ENCODE measurements at places on chromosomes 16 and 17.

GRCh38 chr16:20765732-20766131, 1.9 kb downstream of the ACSM3 start:
- no peak for DNase-seq

DNA sequence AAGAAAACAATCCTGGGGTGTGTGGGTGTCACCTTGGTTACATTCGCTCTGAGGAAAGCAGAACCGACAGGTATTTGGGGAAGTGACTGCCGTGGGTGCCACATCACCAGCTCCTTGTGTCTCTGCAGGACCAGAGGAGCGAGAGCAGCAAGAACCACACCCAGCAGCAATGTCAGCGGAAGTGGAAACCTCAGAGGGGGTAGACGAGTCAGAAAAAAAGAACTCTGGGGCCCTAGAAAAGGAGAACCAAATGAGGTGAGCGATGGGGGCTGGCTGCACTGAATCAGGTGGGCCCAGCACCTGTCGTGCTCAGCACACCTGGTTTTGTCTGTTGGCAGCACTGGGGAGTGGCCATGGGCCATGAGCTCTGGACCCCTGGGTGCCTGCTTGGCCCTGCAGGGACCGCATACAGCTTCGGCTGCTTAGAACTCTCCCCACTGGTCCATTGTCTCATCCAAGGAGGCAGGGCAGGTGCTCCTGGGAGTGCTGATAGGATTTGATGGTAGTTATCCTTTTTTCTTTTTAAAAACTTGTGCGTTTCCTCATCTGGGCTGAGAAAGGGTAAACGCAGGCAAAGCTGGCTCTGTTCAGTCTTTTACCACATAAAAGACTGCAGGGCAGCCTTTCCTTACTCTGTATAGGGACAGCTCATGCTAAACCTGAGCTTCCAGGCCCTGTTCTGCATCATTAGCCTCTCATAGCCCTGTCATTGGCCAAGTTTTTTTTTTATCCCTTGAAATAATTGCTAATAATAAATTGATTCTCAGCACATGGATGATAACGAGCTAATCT, 29.4 kb downstream of the HMOX2 start:
- DNase-seq = no peak

GRCh38 chr16:19245326-19245925, 40.1 kb upstream of the CLEC19A start:
- DNase-seq = no peak

GRCh38 chr17:63191610-63192009, 225.6 kb downstream of the TANC2 start:
- DNase-seq = no peak

- DNase-seq = no peak
Observed at GRCh38 chr17:17398943-17399926, 77.6 kb upstream of the MED9 start.

- no peak for DNase-seq
Observed at GRCh38 chr16:3476409-3476808, 18.9 kb downstream of the C16orf90 start.

GRCh38 chr17:76528528-76529223, 8.8 kb downstream of the CYGB start:
- DNase-seq = no peak

DNA sequence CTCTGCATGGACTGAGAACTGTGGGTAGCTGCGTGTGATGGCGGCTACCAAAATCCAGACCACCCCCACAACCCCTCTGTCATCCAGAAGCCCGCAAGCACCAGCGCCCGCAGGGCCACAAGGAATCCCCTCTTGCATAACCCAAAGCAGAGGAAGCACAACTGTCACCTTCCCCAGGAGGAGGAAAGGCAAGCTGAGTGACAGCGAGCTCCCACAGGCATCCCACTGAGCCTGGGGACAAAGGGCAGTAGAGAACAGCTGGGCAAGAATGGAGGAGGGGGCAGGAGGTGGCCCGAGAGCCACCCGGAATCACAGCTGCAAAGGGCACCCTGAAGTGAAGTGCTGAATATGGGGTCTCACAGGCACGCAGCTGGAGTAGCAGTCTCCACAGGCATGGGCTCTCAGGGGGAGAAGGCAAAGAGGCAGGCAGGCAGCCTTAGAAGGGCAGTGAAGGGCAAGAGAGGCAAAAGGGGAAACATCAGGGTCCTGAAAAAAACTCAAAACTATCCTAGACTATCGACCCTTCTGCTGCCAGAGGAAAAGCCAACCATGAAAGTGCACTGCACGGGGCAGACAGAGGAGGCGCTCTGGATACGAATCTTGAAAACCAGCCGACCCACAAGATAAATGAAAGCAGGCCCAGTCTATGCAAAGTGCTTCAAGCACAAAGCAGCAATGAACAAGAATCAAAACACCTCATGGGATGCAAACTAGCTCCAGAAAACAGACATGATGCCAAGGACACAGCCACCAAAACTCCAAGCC, 17.1 kb downstream of the USP36 start:
- DNase-seq = no peak

DNA sequence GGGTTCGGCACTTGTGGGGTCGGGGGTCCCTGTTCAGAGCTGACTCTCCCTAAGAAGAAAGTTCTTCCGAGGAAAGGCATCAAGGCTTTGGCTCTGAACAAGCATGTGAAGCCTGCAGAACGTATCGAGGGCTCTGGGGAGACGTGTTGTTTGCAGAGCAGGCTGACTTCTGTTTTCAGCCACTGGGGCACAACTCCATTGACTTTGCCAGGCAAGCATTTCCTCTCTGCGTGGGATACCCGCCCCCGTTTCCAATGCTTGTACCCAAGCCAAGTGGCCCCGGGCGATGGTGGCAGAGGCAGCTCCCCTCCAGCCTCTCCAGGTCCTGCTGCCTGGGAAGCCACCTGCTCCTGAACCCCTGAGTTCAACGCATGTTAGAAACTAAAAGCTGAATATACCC, 255.7 kb downstream of the RBFOX3 start:
- no peak for DNase-seq

GRCh38 chr16:17567455-17567854, 96.7 kb upstream of the XYLT1 start:
- DNase-seq = no peak

DNA sequence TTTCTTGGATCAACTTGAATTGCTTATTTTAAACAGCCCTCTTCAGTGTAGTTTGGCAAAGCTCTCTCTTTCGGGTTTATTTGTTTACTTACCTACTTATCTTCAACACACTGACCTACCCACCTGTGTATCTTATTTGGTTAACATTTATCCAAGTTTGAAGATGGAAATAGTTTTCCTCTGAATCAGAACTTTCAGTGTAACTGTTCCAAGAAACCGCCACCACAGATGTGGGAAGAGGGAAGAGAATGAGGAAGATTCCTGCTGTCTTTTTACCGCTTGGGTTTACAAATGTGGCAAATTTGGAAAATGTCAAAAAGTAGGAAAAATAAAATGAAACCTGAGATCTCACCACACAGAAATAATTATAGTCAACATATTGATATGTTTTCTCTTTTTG, 115.8 kb downstream of the MSI2 start:
- no peak for DNase-seq

DNA sequence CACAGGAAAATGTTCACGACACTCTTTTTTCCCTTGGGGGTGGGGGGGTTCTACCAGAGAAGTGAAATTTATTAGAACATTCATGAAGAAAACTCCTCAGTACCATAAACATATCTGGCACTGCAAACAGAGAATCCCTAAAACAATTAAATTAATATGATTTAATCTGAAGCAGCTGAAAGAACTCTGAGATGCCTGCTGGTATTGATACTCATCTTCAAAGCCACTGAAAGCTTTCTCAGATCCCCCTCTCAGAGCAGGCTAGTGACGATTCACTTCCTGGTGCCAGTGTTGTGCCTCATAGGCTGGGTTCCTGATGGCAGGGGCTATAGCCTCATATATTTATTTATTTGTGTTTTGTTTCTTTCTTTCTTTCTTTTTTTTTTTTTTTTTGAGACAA, 52.7 kb downstream of the MYH10 start:
- DNase-seq = no peak
